Activated CD4-positive, alpha-beta T cell treated with anti-CD3 and anti-CD28 coated beads for 24 hours (primary cell): ENCODE measurements at places on chromosomes 16 and 17.
A peak's percentile ranks its signal among the peaks of the same experiment; 100 is the strongest.

DNA sequence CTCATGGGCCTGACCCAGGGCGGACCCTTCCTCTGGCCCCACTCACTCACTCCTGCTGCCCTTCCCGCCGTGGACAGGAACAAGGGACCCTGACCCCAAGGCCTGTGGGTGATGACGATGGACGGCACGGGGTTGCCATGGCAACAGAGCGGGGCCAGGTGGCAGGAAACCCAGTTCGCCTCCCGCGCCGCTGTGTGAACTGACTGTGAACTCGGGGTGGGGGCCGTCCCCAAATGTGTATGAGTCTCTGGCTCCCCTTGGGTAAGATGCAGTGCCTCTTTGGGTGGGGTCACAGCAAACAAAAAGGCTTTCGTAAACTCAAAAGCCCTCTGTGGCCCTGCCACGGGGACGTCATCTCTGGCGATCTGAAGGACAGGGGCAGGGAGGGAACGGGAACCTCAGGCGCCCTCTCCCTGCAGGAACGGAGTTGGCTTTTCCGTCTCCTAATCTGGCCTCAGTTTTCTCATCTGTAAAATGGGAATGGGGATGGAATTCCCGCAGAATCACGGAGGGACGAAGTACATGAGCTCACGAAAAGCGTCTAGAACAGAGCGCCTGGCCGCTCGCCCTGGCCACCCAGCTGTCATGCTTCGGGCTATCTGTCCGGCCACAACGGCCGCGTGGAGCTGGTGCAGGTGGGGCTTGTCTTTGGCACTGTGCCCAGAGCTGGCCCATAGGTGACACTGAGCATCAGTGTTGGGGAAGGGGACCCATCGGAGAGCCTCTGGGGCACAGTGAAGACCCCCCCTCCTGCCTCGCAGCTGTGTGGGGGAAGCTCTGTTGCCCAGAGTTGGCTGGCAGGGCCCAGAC, 44.9 kb upstream of the PABPN1L start:
- no peak for DNase-seq

DNA sequence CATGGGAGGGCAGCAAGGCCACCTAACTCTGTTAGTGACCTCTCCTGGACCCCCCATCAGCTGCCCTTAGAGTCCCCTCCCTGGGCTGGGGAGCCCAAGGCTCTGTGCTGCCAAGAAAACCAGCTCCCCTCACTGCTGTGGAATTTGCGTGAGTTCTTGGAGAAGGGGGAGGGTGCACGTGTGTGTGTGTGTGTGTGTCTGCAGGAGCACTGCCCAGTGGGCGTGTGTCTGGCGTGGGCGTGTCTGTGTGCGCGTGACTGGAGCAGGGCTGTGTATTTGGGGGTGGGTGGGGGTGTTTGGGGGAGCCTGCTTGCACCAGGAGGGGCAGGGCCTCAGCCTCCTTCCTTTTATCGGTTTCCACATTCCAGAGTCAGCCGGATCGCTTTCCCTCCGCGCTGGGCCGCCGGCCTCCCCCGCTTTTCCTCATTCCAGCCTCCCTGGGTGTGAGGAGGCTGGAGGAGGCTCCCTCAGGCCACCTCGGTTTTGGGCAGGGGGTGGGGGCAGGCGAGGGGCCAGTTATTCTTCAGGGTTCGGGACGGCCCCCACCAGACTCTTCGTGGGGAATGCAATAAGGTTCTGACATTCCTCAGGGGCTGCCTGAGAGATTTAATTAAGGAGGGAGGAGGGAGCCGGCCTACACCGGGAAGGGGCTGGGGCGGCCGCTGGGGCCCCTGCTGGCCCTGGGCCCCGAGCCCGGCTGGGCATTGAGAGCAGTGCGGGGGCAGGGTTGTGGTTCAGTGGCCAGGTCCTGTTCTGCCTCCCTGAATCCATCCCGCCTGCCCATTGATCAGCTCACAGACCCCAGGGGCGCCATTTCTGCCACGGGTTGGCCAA, 2.5 kb downstream of the VASN start:
- DNase-seq, result no peak

DNA sequence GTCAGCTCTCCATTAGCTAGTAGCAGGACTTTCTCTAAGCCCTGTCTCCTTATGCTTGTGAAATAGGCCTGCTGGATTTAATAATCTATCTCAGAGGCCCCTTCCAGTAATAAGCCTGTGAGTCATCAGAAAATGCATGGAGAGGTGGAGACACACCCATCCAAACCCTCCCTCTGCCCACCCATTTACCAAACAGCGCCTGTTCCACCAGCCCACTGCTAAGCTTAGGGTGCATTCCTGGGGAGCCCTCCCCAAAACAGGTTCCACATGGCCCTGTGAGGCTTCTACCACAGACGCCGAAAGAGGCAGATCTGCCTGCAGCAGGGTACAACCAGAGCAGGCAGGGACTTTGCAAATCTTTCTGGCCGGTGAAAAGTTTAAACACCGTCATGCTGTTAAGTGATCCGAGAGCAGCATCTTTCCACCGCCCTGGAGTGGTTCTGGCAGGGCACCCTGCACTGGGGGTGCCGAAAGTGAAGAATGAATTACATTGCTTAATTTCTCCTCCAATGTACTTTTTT, 99.3 kb downstream of the GAS7 start:
- no peak for DNase-seq

DNA sequence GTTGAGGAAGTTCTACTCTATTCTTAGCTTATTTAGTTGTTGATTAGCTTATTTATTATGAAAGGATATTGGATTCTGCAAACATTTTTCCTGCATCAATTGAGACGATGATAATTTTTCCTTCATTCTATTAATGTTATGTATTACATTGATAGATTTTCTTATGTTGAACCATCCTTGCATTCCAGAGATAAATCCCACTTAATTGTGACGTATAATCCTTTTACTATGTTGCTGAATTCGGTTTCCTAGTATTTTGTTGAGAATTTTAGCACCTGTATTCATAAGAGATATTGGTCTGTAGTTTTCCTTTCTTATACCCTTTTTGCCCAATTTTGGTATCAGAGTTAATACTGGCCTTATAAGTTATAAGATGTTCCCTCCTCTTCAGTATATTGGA, 47.6 kb upstream of the BRD7 start:
- no peak for DNase-seq

DNA sequence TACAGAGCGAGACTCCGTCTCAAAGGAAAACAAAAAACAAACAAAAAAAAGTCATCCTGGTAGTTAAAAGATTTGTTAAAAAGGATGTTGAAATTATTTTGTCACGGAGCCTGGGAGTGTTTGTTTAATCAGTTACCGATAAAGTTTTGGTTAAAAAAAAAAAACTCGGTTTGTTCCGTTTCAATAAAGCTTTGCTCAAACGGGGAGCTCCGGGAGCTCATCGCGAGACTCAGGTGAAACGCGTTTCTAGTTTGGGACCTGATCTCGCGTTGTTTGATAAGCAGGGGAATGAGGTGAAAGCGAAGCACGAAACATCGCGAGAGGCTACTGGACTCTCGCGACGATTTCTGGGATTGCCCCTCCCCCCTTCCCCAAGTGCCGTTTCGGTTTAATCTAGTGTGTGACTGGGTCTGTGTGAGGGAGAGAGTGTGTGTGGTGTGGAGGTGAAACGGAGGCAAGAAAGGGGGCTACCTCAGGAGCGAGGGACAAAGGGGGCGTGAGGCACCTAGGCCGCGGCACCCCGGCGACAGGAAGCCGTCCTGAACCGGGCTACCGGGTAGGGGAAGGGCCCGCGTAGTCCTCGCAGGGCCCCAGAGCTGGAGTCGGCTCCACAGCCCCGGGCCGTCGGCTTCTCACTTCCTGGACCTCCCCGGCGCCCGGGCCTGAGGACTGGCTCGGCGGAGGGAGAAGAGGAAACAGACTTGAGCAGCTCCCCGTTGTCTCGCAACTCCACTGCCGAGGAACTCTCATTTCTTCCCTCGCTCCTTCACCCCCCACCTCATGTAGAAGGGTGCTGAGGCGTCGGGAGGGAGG, at the start of gene CDK12:
Gene CDK12 (plus strand): TSS at position 374 of the 813 bp plus-strand sequence. CDS start 586 bp downstream, outside the sequence.
- DNase-seq, result peak; percentile 86
